ENCODE measurements at places on chromosomes 4 and X. TPM values are rescaled to one million over a fixed set of nuclear protein-coding genes. Genes with fewer than 3 reads are reported as not detected.

DNA sequence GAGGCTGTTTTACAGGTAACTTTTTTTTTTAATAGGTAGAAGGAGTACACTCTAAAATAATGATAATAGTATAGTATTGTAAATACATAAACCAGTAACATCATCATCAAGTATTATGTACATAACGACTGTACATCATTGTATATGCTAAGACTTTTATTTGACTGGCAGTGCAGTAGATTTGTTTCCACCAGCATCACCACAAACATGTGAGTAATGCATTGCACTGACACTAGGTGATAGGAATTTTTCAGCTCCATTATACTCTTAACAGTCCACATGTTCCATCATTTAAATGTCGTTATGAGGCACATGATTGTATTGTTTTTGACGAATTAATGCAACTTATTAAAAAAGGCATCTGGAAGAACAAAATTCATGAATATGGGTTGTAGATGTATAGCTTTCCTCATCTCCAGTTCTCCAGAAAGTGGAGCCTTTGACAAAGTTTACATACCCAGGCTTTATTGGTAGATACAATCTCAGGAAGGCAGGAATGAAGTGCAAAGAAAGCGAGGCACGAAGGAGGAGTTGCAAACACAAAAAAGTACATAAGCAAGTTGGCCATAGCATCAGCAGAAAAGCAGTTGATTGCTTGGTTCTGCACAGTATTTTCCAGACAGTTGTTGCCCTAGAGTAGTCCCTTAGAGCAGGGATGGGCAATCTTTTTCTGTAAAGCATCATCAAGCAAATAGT is 336.9 kb upstream of the NR3C2 start:
- H3K27ac ChIP-seq, result no peak overlapping the region
- no peaks in the 10 kb centered on the region for H3K4me1 ChIP-seq
- no peak overlapping the region for H3K4me3 ChIP-seq
- H3K27me3 ChIP-seq, result peaks cover 3% of the 10 kb centered on the region
- DNase-seq, result no peak

DNA sequence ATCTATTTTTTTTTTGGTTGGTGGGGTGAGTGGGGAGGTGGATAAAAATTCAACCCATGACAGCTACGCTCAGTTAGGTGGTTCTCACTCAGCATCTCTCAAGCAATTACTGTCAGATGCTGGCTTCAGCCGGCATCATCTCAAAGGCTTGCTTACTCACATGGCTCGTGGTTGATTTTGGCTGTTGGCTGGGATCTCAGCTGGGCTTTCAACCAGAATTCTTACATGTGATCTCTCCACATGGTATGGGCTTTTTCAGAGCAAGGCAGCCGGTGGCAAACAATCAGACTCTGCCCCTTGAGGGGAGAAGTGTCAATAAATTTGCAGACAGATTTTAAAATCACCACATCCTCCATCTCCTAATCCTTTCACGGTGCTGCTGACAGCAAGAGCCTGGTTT is 47.2 kb downstream of the SLC34A2 start:
- H3K36me3 ChIP-seq, result no peaks in the 10 kb centered on the region
- no peak overlapping the region for H3K4me3 ChIP-seq
- no peaks in the 10 kb centered on the region for H3K27me3 ChIP-seq

DNA sequence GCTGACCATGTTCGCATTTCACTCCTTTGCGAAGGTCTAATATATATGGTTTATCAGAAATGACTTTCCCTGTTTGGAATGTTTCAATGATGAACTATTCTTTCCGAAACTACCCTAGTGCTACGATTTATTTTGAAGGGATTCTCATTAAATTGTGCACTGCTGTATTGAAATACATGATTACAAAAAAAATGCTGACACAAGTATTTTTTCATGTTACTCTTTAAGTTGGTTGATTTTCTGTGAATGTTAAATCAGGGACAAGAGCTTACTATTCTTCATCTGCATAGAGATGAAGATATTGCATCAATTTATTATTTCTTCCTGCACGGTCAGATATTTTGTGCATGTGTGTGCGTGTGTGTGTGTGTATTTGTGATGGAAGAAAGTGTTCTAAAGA is 731.5 kb upstream of the AGA start:
- no peaks in the 10 kb centered on the region for H3K36me3 ChIP-seq
- no peak overlapping the region for H3K4me3 ChIP-seq
- no peak for DNase-seq
- no peak overlapping the region for H3K27ac ChIP-seq
- no peaks in the 10 kb centered on the region for H3K27me3 ChIP-seq

DNA sequence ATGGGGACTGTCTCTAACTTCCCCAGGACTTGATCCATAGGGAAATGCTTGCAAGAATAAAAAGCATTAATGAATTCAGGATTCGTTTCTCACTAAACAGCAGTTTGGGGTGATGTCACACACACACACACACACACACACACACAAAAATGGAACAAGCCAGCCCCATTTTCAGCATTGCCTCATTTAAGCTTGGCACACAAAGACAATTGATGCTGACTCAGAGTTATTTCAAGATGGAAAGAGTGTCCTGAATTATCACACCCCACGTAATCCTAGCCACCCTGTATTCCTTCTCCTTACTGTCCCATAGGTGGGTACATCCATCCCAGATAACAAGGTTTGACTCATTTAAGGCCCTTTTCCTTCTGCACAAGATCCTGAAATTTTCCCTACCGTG is 345.1 kb upstream of the HS3ST1 start:
- H3K27me3 ChIP-seq, result no peaks in the 10 kb centered on the region
- H3K4me1 ChIP-seq, result no peaks in the 10 kb centered on the region
- no peaks in the 10 kb centered on the region for H3K36me3 ChIP-seq
- H3K4me3 ChIP-seq, result no peak overlapping the region
- DNase-seq, result no peak

DNA sequence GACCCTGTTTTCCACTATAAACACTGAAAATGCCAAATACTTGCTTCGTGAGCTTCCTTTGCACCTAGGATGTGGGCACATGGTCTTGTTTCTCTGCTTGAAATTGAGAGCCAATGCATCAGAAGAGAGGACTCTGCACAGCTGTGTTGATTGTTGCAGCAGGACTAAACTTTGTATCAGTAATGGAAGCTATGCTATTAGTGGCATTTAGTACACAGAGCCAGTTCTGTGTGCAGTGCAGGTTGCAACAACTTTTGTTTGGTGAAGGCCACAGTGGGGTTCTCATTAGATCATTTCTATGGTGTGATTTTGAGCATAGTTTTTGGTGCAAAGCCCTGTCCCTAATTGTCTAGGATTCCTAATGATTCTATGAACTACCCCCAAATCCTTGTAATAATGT is 54.4 kb upstream of the ANKRD17 start:
- no peaks in the 10 kb centered on the region for H3K27me3 ChIP-seq
- no peaks in the 10 kb centered on the region for H3K36me3 ChIP-seq
- H3K4me1 ChIP-seq, result no peaks in the 10 kb centered on the region
- H3K27ac ChIP-seq, result no peak overlapping the region
- no peak for DNase-seq
- no peak overlapping the region for H3K4me3 ChIP-seq

- H3K27ac ChIP-seq, result no peak overlapping the region
- H3K4me3 ChIP-seq, result no peak overlapping the region
- H3K36me3 ChIP-seq, result no peaks in the 10 kb centered on the region
- no peaks in the 10 kb centered on the region for H3K27me3 ChIP-seq
- H3K4me1 ChIP-seq, result no peaks in the 10 kb centered on the region
These were observed 931.0 kb upstream of the INTU start for GRCh38 chr4:126701756-126702155.

DNA sequence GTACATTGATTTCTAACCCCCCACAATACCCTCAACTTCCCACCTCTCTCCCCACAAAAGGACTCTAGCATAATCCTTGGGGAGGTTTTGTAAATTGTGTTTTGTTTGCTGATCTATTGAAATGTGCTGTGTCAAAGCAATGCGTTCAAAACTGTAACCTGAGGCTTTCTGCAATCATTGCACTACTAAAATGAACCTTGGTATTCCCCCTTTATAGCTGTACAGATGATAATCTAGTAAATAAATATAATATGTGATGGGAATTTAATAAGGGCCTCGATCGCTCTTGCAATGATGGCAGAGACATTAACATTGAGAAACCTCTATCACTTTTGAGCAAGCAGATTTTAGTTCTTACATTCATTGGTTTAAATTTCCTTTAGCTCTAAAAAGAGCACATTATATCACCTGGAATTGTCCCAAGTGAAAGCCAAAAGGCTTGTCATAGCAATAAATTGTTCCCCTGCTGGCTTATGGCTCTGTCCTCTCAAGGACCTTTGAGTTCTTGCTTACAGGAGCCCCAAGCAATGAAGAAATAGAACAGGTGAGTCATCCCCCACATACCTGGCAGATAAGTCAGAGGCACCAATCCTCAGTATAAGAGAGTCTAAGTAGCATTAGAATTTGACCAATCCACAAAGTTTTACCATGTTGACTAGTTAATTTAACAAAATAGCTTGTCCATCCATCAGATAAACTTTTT is 18.4 kb upstream of the ACE2 start:
- H3K4me3 ChIP-seq, result no peak overlapping the region
- DNase-seq, result no peak
- H3K4me1 ChIP-seq, result no peaks in the 10 kb centered on the region
- H3K36me3 ChIP-seq, result no peaks in the 10 kb centered on the region

- H3K27ac ChIP-seq, result no peak overlapping the region
- no peak overlapping the region for H3K4me3 ChIP-seq
- no peak for DNase-seq
- H3K36me3 ChIP-seq, result no peaks in the 10 kb centered on the region
- H3K27me3 ChIP-seq, result no peaks in the 10 kb centered on the region
- H3K4me1 ChIP-seq, result no peaks in the 10 kb centered on the region
These were observed 475.9 kb downstream of the PDHA2 start for GRCh38 chr4:96315815-96316214.

GRCh38 chrX:117743469-117744251 is 372.9 kb downstream of the KLHL13 start:
- no peaks in the 10 kb centered on the region for H3K36me3 ChIP-seq
- no peaks in the 10 kb centered on the region for H3K4me1 ChIP-seq
- no peak overlapping the region for H3K4me3 ChIP-seq

GRCh38 chr4:101791182-101791558 is 640 bp downstream of the BANK1 start:
- H3K27ac ChIP-seq, result no peak overlapping the region
- peak overlapping the region; percentile 66 for H3K4me3 ChIP-seq
- peaks cover 10% of the 10 kb centered on the region for H3K4me1 ChIP-seq
- no peaks in the 10 kb centered on the region for H3K36me3 ChIP-seq

DNA sequence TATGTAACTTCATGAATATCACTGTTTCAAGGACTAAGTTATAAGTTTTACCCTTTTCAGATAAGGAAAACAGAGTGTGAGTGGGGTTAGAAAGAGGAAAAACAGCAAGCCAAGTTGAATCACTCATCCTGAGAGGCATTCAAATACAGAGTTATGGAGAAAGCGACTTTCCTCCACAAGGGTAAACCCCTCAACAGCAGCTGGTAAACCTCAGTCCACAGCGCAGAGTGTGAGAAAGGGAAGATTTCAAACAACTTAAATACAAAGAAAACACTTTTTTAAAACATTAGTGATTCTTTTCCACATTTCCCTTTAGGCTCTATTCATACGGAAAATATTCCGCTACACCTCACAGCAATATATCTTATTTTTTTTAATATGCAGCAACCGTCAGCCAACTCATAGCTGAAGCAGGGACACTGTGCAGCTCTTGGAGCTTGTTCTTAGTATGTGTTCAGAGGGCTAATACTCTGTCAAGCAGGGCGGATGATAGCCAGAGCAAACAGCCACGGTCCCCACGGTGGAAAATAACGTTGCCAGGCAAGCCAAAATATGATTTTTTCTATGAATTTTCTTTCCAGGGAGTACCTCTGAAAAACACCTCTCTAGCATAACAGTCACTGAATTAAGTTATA is 488.9 kb upstream of the FAT1 start:
- H3K27ac ChIP-seq, result no peak overlapping the region
- no peaks in the 10 kb centered on the region for H3K27me3 ChIP-seq
- no peaks in the 10 kb centered on the region for H3K4me1 ChIP-seq
- no peak for DNase-seq

- H3K4me1 ChIP-seq, result no peaks in the 10 kb centered on the region
These were observed 761.8 kb upstream of the ATOH1 start for GRCh38 chr4:93066749-93067148.

DNA sequence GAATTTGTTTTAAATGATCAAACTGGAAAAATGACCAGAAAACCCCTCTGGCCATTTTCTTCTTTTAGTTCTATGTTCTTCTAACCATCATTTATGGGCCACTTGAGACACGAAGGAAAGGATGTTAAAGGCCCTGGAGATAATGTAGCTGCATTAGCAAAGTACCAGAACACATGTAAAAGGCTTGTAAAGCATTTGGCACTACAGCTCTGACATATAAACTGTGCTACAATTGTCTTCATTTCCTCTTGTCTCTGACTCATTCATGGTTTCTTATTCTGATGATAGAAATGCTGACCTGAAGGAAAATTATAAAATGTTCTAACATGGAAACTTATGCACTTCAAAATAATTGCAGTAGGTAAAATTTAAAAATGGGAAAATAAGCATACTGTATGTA is 388.7 kb downstream of the FAT4 start:
- no peaks in the 10 kb centered on the region for H3K4me1 ChIP-seq
- DNase-seq, result no peak
- no peaks in the 10 kb centered on the region for H3K27me3 ChIP-seq

- H3K27me3 ChIP-seq, result peaks cover 6% of the 10 kb centered on the region
- H3K27ac ChIP-seq, result no peak overlapping the region
- H3K4me1 ChIP-seq, result no peaks in the 10 kb centered on the region
- H3K4me3 ChIP-seq, result no peak overlapping the region
- DNase-seq, result no peak
These were observed 81.1 kb downstream of the PPP2R2C start for GRCh38 chr4:6391186-6391851.

GRCh38 chr4:15521442-15522039 is 51.9 kb downstream of the CC2D2A start:
- H3K27me3 ChIP-seq, result no peaks in the 10 kb centered on the region
- H3K36me3 ChIP-seq, result peaks cover 13% of the 10 kb centered on the region
- no peak for DNase-seq
- H3K4me1 ChIP-seq, result no peaks in the 10 kb centered on the region
- no peak overlapping the region for H3K27ac ChIP-seq
- no peak overlapping the region for H3K4me3 ChIP-seq

DNA sequence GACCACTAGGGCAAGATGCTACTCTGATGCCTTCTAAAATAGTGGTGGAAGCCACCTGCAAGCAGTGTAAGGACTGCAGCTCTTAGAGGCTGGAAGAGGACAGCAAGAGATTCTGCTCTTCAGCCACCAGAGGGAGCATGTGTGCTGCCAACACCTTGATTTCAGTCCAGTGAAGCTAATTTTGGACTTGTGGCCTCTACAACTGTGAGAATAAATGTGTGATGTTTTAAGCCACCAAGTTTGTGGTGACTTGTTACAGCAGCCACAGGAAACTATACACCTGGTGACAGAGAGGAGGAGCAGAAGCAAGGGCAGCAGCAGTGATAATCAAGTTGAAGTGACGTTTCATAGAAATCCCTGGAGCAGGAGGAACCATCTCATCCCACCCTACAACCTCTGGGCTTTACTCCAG is 55.9 kb downstream of the FGFBP1 start:
- H3K36me3 ChIP-seq, result no peaks in the 10 kb centered on the region
- H3K4me3 ChIP-seq, result no peak overlapping the region
- H3K27me3 ChIP-seq, result peaks cover 2% of the 10 kb centered on the region
- no peak overlapping the region for H3K27ac ChIP-seq
- DNase-seq, result peak; percentile 63

GRCh38 chr4:3451956-3452355 is 10.2 kb downstream of the HGFAC start:
- H3K27ac ChIP-seq, result no peak overlapping the region
- no peak for DNase-seq
- no peaks in the 10 kb centered on the region for H3K4me1 ChIP-seq

GRCh38 chrX:151240237-151240636 is 63.9 kb downstream of the GPR50 start:
- H3K36me3 ChIP-seq, result no peaks in the 10 kb centered on the region
- peaks cover 8% of the 10 kb centered on the region for H3K27me3 ChIP-seq
- no peak overlapping the region for H3K4me3 ChIP-seq
- no peak for DNase-seq

The HS6ST2 gene
- 0.76 TPM for total RNA-seq

The GLOD5 gene
- total RNA-seq, result not detected

The HTATSF1 gene
- 34.8 TPM for total RNA-seq

The SNX25 gene
- 14.8 TPM for total RNA-seq

The SMIM31 gene
- not detected for total RNA-seq

Measured in activated CD4-positive, alpha-beta T cell treated with anti-CD3 and anti-CD28 coated beads for 36 hours (primary cell).